ENCODE measurements at places on chromosomes 3 and 15.

DNA sequence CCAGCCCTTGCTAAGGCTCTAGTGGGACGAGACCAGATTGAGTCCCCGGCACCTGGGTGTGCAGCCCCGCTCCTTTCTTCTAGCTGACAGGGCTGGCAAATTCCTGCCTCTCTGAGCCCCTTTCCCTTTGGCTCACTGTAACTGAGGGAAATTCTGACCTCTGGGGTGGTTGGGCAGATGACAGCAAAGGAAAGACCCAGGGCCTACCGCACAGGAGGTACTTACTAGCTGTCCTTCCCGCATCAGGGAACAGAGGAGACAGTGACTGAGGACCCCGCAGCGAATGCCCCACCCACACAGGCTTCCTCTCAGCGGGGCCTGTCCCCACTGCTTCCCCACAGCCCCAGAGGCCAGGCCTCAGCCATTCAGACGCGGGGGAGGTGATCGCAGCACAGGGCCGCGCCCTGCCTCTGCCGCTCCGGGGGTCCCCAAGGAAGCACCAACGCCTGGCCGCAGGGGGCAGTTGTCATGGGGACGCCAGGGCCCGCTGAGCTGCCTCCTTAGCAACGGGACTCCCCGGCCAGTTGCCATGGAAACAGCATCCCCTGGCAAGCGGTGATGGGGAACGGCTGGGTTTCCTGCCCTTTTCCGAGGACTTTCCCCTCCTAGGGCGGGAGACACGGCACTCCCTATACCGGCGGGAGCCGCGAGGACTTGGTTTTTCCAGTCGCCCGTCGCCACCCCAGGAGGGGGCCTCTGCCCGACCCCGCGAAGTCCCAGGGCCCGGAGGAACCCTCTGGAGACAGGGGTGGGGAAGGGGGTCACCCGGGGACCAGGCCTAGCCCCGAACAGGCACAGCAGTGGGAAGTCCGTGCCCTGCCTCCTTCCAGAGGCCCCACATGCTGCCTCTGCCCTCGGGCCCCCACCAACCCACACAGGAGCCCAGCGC lies 50.1 kb downstream of the HCN4 start:
- no peak for DNase-seq

DNA sequence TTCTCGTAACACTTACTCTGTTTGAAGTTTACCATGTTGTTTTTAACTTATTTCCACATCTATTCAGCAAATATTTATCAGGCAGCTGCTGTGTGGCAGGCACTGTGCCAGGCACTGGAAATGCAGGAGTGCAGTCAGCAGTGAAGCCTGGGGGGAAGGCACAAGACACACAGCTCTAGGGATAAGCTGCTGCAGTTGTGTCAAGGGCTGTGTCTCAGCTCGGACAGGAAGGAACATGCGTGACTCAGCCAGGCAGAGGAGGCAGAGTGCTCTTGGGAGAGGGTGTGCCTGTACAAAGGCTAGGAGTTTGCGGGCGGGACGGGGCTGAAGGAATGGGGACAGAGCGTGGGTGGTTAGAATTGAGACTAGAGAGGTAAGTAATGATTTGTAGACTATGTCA lies 24.7 kb downstream of the LYSMD4 start:
- DNase-seq, result peak; percentile 89

DNA sequence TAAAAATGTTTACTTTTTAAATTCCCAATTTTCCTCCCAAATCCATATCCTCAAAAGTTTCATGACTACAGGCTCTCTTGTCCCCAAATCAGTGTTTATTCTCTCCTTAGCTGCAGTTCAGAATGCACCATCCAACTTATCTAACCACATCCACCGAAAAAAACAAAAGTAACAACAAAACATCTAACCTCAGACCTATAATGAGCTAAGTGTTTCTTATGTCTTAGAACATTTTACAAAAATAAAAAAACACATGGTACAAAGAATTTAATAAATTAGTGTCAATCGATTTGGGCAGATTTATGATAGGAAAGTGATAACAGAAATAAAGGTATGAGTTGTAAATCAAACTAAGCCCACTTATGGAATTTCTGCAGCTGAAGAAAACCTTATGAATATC lies 13.6 kb downstream of the SATB1 start:
- DNase-seq, result no peak

GRCh38 chr15:87954793-87955192 lies 301.7 kb downstream of the NTRK3 start:
- DNase-seq, result no peak

DNA sequence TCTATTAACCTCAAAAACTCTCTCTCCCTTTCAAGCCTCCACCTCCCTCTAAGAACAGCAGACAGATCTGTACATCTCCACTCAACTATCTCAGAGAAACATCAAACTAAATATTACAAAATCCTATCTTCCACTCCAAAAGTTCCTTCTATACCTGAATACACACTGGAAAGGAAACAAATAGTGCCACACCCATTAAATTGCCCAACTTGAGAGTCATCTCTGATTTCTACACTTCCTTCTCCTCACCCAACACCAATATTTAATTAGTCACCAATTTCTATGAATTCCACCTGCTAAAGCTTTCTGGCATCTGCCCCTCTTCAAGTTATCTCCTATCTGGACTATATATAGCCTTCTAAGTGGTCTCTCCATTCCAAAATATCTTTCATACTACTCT lies 65.8 kb downstream of the PEAK1 start:
- no peak for DNase-seq

- peak; percentile 66 for DNase-seq
Observed at GRCh38 chr3:46500656-46501635, 3.2 kb downstream of the RTP3 start.

DNA sequence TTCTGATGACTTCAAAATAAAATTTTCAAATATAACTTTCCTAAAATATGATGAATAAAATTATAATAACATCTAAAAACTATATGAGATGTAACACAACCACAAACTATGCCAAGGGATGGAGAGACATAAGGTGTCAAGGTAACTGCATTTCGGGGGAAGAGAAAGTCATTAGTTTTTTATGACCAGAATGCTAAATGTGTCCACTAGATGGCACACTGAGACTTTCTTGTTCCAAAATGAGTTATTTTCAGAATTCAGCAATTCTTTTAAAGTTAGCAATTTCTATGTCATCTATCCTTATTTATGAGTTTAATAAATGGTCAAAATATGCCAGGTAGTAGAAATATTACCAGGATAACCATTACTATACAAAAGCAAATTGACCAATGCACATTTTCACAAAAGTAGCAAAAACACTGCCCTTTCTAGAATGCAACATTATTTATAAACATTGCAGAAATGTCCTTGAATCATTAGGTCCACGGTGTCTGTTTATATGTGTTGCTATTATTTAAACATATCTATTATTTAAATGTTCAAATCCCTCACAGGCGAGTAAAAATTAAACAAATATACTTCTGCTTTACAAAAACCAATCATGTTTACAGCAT lies 374.2 kb downstream of the PLCL2 start:
- no peak for DNase-seq

GRCh38 chr15:88090481-88091011 lies 166.0 kb downstream of the NTRK3 start:
- no peak for DNase-seq

- DNase-seq, result no peak
Observed at GRCh38 chr3:3632449-3632848, 166.8 kb upstream of the LRRN1 start.

GRCh38 chr3:119894195-119894594 lies 112.3 kb downstream of the NR1I2 start:
- no peak for DNase-seq
